Gastrocnemius medialis (tissue), 4 donors: ENCODE measurements at places on chromosomes 3 and 15.

DNA sequence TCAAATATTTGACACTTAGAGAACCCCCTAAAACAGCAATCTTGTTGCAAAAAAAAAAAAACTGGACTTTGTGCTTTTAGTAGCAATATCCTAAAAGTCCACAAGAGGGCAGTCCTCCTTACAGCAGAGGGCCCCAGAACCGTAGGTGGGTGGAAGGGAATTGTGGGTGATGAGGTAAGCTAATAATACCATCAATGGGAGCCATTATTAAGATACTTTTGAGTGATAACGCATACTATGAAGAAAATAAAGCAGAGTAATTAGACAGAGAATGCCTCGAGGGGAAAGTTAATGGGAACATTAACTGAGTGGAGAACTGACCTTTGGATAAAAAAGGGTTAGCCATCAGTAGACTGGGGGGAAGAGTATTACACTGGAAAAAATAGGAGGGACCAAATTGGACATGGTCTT lies 229.9 kb downstream of the THRB start:
- H3K4me3 ChIP-seq = no peak overlapping the region
- no peaks in the 10 kb centered on the region for H3K27me3 ChIP-seq
- no peak overlapping the region for H3K27ac ChIP-seq
- no peaks in the 10 kb centered on the region for H3K36me3 ChIP-seq
- DNase-seq = no peak

DNA sequence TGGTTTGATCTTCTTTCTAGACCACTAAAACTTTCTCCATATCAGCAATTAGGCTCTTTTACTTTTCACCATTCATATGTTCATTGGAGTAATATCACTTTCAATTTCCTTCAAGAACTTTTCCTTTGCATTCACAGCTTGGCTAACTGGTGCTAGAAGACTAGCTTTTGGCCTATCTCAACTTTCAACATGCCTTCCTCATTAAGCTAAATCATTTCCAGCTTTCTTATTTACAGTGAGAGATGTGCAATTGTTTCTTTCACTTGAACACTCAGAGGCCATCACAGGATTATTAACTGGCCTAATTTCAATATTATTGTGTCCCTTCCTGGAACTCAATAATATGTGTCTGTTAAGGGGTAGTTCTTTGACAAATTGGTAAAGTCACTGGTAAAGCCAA lies 42.8 kb upstream of the PLOD2 start:
- peaks cover 4% of the 10 kb centered on the region for H3K4me1 ChIP-seq
- H3K36me3 ChIP-seq = no peaks in the 10 kb centered on the region

- DNase-seq = no peak
- H3K36me3 ChIP-seq = no peaks in the 10 kb centered on the region
- no peaks in the 10 kb centered on the region for H3K4me1 ChIP-seq
These were observed 149.7 kb downstream of the TMEM108 start for GRCh38 chr3:133187870-133188379.

DNA sequence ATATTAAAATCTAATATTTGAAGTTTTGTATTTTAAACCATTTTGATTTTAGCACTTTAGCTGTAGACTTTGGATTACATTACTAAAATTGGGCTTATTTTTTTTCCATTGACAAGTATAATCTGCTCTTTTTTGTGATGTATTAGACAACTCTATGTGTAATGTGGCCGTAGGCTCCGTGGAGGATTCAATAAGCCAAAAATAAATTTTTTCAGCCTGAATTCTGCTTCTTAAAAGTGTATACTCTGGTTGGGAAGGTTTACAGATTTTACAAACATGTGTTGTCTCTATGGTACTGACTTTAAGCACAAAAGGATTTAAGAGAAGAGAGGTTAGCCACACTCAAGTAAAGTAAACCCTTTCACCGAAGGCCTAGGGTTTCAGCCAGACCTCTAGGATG lies 110.8 kb downstream of the PLCL2 start:
- no peaks in the 10 kb centered on the region for H3K36me3 ChIP-seq
- no peak for DNase-seq
- H3K27me3 ChIP-seq = no peaks in the 10 kb centered on the region
- H3K4me3 ChIP-seq = no peak overlapping the region
- peaks cover 43% of the 10 kb centered on the region for H3K4me1 ChIP-seq
- H3K27ac ChIP-seq = peak overlapping the region; percentile 9

DNA sequence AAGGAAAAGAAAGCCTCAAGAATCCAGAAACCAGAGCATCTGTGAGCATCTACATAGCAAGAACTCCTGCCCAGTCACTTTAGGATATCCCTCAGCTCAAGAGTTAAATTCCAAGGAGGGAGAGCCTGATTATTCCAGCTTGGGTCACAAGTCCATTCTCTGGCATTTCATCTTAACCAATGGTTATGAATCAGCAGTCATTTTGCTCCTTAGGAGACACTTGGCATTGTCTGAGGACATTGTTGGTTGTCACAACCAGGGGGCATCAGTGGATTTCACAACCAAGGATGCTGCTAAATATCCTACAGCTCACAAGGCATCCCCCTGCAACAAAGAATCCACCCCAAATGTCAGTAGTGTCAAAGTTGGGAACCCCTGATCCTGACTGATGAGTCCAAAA lies 51.0 kb upstream of the LMCD1 start:
- H3K27ac ChIP-seq = no peak overlapping the region
- H3K4me3 ChIP-seq = no peak overlapping the region

DNA sequence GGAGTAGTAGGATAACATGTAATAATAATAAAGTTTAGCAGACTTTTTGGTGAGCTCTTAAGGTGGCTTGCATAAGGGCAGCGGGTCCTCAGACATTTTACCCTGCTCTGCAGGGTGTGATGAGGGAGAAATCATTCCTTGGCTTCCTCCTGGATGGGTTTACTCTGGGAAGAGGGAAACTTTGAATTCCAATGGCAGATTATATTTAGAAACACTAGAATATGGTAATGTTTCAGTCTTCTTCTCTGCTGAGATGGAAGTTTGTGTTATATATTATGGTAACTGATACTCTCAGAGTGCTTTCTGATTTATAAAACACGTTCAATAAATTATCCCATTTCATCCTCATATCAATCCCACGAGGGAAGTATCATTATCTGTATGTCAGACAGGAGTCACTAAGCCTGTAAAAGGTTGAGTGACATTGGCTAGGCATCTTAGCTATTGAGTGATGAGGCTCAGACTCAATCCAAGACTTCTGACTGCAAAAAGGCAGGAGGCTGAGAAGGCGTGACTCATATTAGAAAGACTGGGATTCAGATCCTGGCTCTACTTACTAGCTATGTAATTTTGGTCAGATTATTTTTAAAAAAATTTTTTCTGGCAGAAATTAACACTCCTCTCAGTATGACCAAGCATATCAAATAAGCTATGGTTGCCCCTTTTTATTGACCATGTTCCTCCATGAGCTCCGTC lies 19.3 kb downstream of the PDIA5 start:
- no peak for DNase-seq
- H3K36me3 ChIP-seq = no peaks in the 10 kb centered on the region
- no peaks in the 10 kb centered on the region for H3K27me3 ChIP-seq
- H3K27ac ChIP-seq = no peak overlapping the region
- no peak overlapping the region for H3K4me3 ChIP-seq

GRCh38 chr3:64223791-64224745 lies 1.2 kb downstream of the PRICKLE2 start:
- H3K4me3 ChIP-seq = peak overlapping the region; percentile 46
- H3K36me3 ChIP-seq = no peaks in the 10 kb centered on the region
- no peak for DNase-seq
- no peaks in the 10 kb centered on the region for H3K27me3 ChIP-seq
- H3K27ac ChIP-seq = peak overlapping the region; percentile 79
- peaks cover 47% of the 10 kb centered on the region for H3K4me1 ChIP-seq

- no peak overlapping the region for H3K4me3 ChIP-seq
- no peaks in the 10 kb centered on the region for H3K4me1 ChIP-seq
- no peaks in the 10 kb centered on the region for H3K36me3 ChIP-seq
- H3K27me3 ChIP-seq = no peaks in the 10 kb centered on the region
These were observed 20.2 kb upstream of the SKIC8 start for GRCh38 chr15:78319588-78319987.

- H3K36me3 ChIP-seq = peaks cover 76% of the 10 kb centered on the region
- H3K4me3 ChIP-seq = no peak overlapping the region
- H3K27ac ChIP-seq = no peak overlapping the region
- H3K27me3 ChIP-seq = no peaks in the 10 kb centered on the region
- DNase-seq = no peak
These were observed 22.2 kb downstream of the ZNF445 start for GRCh38 chr3:44455318-44455717.

DNA sequence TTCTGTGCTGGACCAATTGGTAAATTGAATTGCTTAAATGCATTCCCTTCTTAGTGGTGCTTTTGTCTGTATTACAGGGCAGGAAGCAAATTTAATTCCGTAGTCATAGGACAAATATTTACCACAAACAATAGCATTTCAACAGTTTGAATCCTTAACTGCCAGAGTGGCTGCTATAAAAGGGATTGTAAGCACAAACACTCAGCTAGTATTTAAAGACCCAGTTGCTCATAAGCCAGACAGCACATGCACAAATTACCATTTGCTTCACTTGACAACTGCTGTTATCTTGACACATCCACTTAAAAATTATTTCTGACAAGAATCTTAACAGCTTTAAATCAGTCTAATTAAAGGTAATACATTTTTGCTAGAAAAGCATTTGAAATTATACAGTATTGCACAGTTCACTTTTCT lies 490.2 kb upstream of the ADAMTS9 start:
- H3K27ac ChIP-seq = no peak overlapping the region
- no peak for DNase-seq
- H3K4me1 ChIP-seq = no peaks in the 10 kb centered on the region
- no peak overlapping the region for H3K4me3 ChIP-seq

DNA sequence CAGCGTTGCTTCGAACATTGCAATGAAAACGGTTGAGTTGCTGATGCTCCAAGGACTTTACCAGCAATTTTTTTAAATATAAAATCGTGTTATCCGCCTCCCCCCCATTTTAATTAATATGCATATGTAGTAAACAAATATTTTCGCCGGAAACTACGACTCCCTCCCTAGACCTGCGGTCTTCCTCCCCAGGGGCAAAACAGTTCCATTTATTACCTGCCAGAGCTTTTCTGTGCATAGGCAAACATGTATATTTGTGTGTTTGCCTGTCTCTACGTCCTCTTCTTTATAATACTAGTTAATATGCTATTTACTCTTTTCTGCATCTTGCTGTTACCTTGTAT lies 593 bp upstream of the RSL24D1 start:
- H3K27me3 ChIP-seq = no peaks in the 10 kb centered on the region
- H3K27ac ChIP-seq = peak overlapping the region; percentile 94
- no peak for DNase-seq
- no peaks in the 10 kb centered on the region for H3K36me3 ChIP-seq
- peak overlapping the region; percentile 97 for H3K4me3 ChIP-seq

DNA sequence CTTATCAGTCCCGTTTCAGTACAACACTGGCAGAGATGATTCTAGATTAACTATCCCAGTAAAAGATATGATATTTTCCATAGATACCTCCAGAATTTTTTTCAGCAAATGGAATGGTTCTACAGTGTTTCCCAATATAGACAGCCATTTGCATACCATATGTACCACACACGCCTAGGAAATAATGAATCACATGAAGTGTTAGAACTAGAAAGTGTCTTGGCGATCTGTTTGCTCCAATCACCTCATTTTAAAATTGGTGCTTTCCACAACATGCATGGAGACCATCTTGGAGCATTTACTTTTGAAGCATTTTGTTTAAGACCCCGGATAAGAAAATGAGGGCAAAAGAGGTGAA lies 2.0 kb downstream of the C2CD4A start:
- no peak overlapping the region for H3K27ac ChIP-seq
- peaks cover 9% of the 10 kb centered on the region for H3K4me1 ChIP-seq
- H3K27me3 ChIP-seq = no peaks in the 10 kb centered on the region
- DNase-seq = no peak
- H3K36me3 ChIP-seq = no peaks in the 10 kb centered on the region

- no peak overlapping the region for H3K4me3 ChIP-seq
- H3K36me3 ChIP-seq = no peaks in the 10 kb centered on the region
- no peak for DNase-seq
- H3K27me3 ChIP-seq = no peaks in the 10 kb centered on the region
- H3K27ac ChIP-seq = no peak overlapping the region
These were observed 51.8 kb upstream of the NUDT16 start for GRCh38 chr3:131329774-131330173.

GRCh38 chr3:139597947-139598346 lies 58.4 kb upstream of the RBP1 start:
- no peaks in the 10 kb centered on the region for H3K27me3 ChIP-seq
- no peak for DNase-seq
- no peak overlapping the region for H3K27ac ChIP-seq
- H3K36me3 ChIP-seq = no peaks in the 10 kb centered on the region
- H3K4me3 ChIP-seq = no peak overlapping the region

GRCh38 chr15:36954486-36954885 lies 145.9 kb downstream of the MEIS2 start:
- no peaks in the 10 kb centered on the region for H3K36me3 ChIP-seq
- H3K27me3 ChIP-seq = no peaks in the 10 kb centered on the region
- DNase-seq = no peak
- no peaks in the 10 kb centered on the region for H3K4me1 ChIP-seq
- no peak overlapping the region for H3K4me3 ChIP-seq
- H3K27ac ChIP-seq = no peak overlapping the region

DNA sequence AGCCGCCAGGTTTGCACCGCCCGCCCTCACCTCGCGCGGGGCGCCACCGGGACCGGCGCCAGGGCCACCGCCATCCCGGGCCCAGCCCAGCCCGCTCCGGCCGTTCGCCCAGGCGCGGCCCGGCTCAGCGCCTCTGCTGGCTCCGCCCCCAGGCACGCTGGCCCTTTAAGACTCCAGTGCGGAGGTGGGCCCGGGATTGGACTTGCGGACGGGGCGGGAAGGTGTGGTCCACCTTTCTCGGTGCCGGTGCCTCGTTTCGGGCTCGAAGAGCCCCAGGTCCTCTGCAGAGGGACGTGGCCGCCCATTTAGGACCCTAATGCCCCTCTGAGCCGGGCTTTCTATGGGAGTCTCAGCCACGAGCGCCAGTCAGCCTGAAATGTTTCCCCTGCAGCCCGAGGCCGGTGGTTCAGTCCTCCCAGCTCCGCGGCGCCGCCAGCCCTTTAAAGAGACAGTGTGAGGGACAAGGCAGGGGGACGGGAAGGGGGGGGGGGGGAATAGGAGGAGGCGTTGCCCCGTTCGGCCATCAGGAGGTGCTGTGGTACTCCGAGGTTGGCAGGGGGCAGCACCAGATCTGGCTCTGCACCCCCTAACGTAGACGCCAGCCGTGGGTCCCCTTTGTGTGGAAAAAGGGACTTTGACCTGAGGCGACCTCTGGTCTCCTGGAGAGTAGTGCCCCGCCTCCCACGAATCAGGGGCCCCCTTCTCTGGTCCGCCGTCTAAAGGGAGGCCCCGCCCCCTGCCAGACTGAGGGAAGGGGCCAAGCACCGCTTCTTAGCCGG lies 1.0 kb downstream of the HYAL2 start:
- DNase-seq = peak; percentile 88

GRCh38 chr3:184796551-184796950 lies 15.4 kb upstream of the VPS8 start:
- H3K27me3 ChIP-seq = no peaks in the 10 kb centered on the region
- no peaks in the 10 kb centered on the region for H3K4me1 ChIP-seq
- H3K4me3 ChIP-seq = no peak overlapping the region
- no peaks in the 10 kb centered on the region for H3K36me3 ChIP-seq

- no peak for DNase-seq
- no peak overlapping the region for H3K27ac ChIP-seq
- no peak overlapping the region for H3K4me3 ChIP-seq
- no peaks in the 10 kb centered on the region for H3K27me3 ChIP-seq
These were observed 36.2 kb upstream of the TOPBP1 start for GRCh38 chr3:133697960-133698359.

GRCh38 chr3:184443364-184443763 lies 63.5 kb downstream of the CHRD start:
- H3K4me3 ChIP-seq = no peak overlapping the region
- H3K27me3 ChIP-seq = no peaks in the 10 kb centered on the region
- no peaks in the 10 kb centered on the region for H3K36me3 ChIP-seq
- H3K4me1 ChIP-seq = no peaks in the 10 kb centered on the region

GRCh38 chr3:185654758-185655145 lies 68.7 kb downstream of the SENP2 start:
- H3K4me1 ChIP-seq = no peaks in the 10 kb centered on the region
- DNase-seq = no peak
- H3K27ac ChIP-seq = no peak overlapping the region
